ENCODE measurements at places on chromosomes 16 and 17.

- DNase-seq = no peak
Observed at GRCh38 chr16:63813862-63814261, 1308.0 kb downstream of the CDH11 start.

DNA sequence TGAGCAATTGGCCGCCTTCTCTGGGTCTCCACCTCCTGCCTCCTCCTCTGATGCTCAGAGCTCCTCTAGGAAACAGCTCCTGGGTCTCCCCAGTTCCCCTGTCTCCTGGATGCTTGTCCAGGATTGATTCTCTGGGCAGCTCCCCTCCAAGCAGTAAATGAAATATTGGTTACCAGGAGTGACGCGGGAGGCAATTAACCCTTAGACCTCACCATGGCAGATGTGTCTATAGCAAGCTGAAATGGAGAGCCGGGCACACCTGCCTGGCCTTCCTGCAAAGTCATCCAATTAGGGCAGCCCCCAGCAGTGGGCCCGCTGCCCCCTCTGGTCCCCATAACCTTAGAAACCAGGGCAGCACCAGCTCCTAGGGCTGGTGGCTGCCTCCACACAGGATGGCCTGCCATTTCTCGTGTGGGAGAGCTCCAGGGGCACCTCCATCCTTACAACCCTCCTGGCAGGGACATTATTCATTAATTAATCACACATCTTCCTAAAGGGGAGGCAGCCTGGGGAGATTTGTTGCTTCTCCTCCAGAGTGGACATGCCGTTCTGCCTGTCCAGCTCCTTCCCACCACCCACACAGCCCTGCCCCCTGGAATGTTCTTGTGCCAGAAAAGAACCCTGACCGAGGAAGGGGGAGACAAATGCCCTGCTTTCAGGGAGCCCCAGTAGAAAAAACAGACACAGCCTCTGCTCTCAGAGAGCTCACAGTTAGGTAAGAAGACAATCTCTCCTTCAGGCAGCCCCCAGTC is 8.3 kb upstream of the KIF18B start:
- DNase-seq = no peak

DNA sequence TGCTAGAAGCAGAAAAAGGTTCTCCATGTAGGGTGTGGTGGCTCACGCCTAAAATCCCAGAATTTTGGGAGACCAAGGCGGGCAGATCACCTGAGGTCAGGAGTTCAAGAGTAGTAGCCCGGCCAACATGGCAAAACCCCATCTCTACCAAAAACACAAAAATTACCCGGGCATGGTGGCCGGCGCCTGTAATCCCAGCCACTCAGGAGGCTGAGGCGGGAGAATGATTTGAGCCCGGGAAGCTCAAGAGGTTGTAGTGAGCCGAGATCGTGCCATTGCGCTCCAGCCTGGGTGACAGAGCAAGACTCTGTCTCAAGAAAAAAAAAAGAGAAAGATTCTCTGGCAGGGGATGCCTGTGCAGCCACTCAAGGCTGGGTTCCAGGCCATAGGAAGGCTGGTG is 54.2 kb downstream of the PITPNM3 start:
- no peak for DNase-seq

GRCh38 chr17:795276-795675 is 13.1 kb downstream of the MRM3 start:
- DNase-seq = no peak

DNA sequence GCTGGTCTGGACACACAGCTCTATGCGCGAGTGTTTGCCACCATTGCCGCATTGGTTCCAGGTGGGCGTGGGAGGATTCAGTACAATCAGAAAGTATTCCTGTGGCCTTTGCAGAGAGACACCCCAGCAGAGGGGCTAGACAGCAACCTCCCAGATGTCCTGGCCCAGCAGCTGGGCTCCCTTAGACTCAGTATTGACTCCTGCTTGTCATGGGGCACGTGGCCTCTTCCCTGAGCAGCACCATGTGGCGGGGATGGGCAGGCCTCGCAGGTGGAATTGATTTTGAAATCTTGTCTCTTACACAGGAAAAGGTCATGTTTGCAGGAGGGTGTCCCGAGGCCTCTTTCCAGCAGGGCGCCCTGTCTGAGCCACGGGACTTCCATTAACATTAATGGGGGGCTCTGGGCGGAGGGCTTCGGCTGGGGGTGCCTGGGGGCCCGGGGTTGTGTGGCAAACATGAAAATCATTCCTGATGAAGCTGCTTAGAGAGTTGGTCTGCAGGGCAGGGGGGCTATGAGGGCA is 96.4 kb downstream of the C16orf78 start:
- DNase-seq = no peak
